ENCODE measurements at places on chromosomes 13 and 19.
A peak's percentile ranks its signal among the peaks of the same experiment; 100 is the strongest.

DNA sequence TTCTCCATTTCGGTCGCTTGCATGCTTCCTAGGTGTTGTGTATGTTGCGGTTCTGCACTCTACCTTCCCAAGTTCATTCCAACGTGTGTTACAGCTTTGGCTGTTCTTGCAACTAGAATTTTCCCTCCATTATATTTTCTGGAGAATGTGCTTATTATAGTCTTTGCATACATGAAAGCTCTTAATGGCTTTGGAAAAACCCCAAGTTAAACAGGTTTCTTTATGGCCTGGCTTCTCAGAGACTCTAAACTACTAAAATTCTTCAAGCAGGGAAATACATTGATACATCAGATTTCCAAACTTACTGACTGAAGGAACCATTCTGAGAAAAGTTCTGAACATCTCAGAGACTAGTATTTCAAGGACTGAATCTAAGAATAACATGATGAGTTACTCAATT, 11.9 kb downstream of the MIPEP start:
- DNase-seq = no peak

DNA sequence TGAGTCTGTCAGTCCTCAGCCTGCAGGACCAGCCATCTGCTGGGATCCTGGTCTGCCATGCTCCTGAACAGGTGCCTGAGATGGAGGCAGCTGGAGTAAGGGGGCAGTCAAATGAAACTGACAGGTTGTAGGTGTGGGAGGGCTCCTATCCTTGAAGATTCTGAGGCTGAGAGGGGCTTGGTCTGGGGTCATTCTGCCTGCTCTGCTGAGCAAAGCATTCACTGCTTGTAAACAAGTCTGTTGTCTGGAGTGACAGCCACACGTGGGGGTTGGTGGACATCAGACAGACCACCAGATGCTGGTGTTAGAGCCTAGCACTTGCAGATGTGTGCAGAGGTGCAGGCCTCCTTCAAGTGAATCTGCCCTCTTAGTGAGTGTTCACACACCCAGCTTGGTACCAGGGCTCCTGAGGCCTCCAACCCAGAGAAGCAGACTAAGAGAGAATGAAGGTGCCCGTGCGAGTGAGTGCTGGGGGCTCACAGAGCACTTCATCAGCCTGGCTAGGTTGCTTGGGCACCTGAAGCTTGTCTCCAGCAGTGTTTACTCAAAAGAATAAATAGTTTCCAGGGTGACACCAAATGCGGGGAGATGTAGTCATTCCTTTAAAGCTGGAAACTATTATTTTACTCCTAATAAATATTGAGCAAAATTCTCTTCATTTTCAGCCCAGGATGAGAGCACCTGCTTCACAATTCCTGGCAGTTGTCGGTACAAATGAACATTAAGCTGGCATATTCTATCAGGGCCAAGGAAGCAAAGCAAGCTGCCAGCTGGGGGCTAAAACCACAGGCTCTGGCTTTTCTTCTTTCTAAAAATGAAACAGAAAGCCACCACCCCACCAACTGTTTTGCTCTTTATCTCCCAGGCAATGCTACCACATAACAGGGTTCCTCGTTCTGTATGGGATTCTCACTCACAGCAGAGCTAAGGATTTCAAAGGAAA, 82.3 kb downstream of the RNASEH2B start:
- DNase-seq = no peak

DNA sequence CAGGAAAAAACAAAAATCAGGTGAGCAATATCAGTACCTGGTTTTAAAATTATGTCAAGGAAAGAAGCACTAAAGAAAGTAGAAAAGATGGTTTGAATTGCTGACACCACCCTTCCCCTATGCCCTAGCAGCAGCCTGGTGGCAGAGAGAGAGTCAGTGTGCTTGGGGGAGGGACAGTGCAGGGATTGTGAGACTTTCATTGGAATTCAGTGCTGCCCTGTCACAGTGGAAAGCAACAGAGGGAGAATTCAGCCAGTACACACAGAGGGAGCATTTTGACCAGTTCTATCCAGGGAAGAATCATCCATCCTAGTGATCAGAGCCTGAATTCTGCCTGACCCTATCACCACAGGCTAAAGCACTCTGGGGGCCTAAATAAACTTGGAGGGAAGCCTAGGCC, 222.4 kb upstream of the PCDH17 start:
- DNase-seq = no peak

DNA sequence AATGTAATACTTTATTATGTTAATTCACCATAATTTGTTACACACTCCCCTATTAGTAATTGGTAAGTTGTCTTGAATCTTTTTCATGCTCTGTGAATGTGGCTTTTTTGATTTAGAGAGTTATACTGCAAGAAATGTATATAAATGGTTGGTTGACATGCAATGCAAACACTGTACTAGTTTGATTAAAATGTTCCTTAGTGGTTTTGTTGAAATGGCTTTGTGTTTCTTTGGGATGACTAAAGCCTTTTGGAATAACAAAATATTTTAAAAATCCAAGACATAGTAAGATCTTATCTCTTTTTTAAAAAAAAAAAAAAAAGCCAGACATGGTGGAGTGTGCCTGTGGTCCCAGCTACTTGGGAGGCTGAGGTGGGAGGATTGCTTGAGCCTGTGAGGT, 10.5 kb downstream of the LAMP1 start:
- no peak for DNase-seq

GRCh38 chr13:44155422-44156293, 218.0 kb upstream of the SERP2 start:
- DNase-seq = no peak

GRCh38 chr13:79995334-79995733, 345.6 kb downstream of the SPRY2 start:
- peak; percentile 91 for DNase-seq

- no peak for DNase-seq
These were observed at the start of the genes PEG3 and ZIM2 for GRCh38 chr19:56840451-56841192. TSS of gene PEG3 (minus strand) at chr19:56840726. CDS start at chr19:56824655, 16,071 bp downstream. TSS of gene ZIM2 (minus strand) at chr19:56840726. CDS start at chr19:56824277, 16,449 bp downstream.

Measured in ELR (cell line).